OCI-LY7 (cell line): ENCODE measurements at places on chromosomes 1 and 21.

- DNase-seq, result no peak
Measured at GRCh38 chr1:192171123-192171522, 12.9 kb downstream of the RGS18 start.

- DNase-seq, result no peak
Measured at GRCh38 chr1:165900576-165901380, 73.4 kb downstream of the UCK2 start.

GRCh38 chr1:189866606-189867005 is 611.1 kb downstream of the BRINP3 start:
- no peak for DNase-seq

- no peak for DNase-seq
Measured at GRCh38 chr1:10510520-10511493, 36.1 kb downstream of the PEX14 start.

DNA sequence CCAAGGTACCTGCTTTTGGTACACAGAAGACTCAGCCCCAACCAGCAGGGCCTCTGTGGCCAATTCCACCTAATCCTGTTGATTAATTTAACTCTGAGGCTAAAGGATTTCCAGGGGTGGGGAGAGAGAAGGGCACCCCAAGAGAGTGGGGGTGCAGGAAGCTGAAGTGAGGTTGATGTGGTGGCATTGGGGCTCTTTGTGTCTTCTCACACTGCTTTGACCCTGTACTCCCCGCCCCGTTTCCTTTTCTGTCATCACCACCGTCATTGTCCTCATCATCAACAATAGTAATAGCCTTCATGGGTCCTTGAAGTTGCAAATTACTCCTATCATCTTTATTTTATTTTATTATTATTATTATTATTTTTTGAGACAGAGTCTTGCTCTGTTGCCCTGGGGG is 55.9 kb downstream of the PAX7 start:
- no peak for DNase-seq

DNA sequence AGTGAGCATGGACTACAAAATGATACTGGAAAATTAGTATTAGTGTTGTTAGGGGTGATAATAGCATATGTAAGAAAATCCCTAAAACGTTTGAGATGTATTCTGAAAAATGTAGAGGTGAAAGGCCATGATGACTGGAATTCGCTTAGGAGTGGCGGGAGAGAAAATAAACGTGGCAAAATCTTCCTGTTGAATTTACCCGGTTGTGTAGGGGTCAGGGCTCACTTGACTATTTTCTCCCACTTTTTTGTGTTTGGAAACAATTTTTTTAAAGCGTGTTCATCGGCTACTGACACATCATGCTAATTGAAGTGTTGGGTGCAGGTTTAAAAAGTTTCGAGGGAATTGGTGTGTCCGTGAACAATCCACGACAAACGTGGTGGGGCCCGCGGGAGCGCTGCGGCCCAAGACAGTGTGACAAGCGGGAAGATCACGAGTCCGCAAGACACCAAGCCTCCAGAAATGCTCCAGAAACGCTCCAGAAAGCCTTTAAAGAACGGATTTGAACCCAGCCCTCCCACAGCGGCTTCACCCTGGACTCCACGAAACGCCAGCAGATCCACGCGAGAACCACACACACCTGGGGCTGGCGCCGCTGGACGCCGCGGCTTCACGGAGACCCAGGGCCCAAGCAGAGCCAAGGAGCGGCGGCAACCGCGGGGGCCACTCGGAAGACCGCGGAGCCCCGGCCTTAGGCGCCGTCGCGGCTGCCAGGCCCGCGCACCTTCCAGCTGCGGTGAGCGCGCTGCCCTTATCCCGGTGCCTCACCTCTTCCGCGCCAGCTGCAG is 573 bp downstream of the PSMG1 start:
- no peak for DNase-seq

DNA sequence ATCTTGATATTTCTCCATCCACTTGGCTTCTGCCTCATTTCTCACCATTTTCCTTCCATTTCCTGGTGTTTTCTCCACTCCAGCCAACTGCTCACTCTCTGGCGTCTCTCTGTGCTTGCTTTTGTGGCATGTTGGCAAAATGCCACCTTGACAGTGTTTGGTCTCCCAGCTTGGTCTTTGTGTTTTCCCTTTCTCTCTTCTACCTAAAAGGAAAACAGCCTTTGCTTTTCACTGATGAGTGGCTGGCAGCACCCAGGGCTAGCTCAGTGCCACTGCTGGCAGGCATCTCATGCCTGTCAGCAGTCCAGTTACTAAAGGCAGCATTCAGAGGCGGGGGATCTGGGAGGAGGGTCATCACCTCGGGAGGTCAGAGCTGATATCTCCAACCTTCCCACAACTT is 55.3 kb upstream of the DSCAM start:
- no peak for DNase-seq

DNA sequence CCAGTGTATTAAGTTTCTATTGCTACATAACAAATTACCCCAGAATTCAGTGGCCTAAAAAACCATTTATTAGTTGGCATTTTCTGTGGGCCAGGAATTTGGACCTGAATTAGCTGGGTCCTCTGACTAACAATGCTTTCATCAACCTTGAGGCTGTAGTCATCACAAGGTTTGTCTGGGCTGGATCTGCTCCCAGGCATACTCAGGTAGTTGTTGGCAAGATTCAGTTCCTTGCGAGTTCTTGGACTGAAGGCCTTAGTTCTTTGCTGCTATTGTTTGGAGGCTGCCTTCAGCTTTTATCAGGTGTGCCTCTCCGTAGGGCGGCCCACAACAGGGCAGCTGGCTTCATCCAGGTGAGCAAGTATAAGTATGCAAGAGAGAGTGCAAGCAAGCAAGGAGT is 31.4 kb upstream of the DEPDC1 start:
- DNase-seq, result no peak

DNA sequence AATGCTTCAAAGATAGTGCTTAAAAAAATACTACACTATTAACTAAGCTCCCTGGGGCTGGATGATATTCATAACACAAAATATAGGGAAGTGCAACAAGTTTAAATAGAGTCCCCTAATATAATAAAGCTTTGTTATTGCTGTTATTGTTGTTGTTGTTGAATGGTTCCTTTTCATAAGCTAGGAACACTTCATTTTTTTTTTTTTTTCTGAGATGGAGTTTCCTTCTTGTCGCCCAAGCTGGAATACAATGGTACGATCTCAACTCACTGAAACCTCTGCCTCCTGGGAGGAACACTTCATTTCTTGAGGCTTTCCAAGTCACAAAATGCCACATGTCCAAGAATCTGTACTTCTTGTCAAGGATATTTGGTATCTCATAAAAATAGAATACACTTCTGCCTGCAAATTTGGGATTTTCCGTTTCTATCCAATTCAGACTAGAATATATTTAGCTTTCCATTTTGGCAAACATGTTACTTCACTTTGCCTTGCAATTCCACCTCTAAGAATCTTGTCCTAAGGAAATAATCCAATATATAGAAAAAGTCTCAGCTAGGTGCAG is 21.1 kb downstream of the WDR47 start:
- no peak for DNase-seq

DNA sequence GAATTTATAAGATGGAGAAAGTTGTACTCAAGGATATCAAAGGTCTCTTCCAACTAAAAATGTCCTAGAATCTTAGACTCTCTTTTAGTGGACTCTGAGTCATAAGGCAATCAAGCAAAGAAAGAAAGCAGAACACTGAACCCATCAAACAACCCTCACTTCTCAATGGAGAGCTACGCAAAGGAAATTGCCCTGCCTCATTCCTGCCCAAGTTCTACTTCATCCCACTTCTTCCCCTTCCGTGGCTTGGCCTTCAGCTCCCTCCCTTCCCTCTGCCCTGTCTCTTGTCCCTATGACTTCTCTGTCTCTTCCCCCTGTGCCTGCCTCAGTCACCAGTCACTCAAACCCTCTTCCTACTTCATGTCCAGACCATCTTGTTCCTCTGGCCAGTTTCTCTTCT is 58.5 kb downstream of the RIMS3 start:
- no peak for DNase-seq

DNA sequence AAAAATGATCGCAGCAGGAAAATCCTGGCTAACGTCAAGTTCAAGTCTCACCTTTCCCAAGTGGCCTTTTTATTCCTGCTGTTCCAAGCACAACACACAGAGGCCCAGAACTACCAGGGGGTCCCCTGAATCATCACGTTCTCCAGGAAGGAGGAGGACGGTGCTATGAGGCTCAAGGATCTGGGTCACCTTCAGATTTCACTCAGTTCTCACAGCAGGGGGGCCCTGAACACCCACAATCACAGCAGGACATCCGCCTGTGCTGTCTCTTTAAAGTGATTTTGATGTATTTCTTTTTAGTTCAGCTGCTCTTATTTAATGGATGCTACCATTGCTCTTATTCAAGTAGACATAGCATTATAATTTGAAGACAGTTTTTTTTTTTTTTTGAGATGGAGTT is 173.4 kb downstream of the HUNK start:
- no peak for DNase-seq

DNA sequence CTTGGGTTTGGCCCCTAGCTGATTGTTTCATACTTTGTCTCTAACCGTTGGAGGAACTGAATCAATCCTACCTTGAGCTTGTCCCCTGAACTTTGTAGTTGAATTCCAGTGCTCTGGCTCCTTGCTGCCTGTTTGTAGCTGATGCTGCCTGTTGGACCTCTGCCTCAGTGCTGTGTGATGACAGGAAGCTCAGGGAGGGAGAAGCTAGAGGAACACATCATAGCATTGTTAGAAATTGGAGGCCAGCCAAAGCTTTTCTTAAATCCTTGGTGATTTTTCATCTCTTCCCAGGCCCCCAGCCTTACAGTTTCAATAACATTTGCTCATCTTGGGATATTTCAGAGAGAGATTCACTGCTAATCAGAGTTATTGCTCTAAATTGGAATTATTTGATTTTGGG is 34.0 kb downstream of the MACF1 start:
- DNase-seq, result no peak

DNA sequence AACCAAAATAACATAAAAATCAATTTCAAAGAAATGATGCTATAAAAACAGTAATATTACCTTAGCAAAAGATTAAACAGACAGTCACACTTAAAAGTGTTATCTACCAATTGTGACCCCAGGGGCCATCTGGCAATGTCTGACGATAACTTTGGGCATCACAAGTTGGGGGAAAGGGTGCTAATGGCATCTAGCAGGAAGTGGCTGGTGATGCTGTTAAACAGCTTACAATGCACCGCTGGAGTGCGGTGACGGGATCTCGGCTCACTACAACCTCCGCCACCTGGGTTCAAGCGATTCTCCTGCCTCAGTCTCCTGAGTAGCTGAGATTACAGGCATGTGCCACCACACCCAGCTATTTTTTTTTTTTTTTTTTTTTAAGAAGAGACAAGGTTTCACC is 27.6 kb downstream of the NUP133 start:
- peak; percentile 34 for DNase-seq

- no peak for DNase-seq
Measured at GRCh38 chr1:162688521-162688920, 56.3 kb downstream of the DDR2 start.

GRCh38 chr1:25562101-25562927 is 18.9 kb downstream of the LDLRAP1 start:
- DNase-seq, result peak; percentile 98

DNA sequence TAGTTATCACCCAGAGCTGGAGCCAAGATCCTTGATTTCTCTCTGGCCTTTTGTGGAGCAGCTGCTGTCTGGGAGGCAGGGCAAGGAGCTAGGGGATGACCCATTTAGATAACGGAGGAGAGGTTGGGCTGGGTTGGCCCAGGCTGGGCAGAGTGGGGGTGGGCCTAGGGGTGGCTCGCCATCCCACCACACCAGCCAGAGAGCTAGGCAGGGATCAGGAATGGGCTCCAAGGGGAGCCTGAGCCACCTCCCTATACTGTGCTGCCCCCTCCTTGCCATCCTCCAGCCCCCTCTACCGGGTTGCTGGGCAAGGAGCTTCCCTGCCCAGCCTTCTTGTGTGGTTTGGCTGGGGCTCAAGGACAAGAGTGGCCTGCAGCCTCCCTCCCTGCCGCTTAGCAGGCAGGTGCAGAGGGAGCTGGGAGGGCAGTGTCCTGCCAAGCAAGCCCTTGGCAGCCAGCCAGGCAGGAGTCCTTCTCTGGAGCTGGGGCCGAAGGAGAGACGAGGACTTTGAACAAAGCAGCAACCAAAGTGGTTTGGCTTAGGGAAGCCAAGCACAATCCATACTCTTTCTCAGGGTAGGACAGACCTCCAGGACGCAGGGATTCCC is 4.1 kb downstream of the NUAK2 start:
- DNase-seq, result no peak

GRCh38 chr21:45141507-45141906 is 67.1 kb downstream of the ADARB1 start:
- DNase-seq, result no peak

DNA sequence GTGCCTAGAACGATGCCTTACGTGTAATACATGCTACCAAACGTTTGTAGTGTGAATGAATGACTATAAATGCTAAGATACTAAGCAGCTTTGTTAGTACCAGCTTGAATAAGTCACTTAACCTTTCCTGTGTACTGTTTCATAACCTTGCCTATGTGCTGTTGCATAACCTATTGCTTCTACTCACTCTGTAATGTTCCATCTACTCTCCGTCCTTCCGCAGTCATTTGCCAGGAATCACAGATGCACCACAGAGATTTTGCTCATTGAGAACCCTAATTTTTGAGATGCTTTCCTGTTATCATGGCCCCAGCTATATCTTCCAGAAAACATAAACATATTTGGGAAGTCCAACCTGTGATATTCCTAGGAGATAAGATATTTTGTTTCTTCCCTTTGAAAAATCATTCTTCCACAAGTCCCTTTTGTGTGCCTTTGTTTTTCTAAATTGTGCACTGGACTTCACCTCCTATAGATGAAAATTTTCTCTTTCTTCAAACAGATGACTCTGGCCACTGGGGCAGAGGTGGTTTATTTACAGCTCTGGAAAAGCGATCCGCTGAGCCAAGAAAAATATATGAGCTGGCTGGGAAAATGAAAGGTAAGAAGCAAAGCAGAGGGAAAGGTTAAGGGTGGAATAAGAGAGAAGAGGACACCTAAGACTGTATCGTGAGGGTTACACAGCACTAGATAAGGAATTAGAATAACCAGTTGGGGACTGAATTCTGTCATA is 44.8 kb downstream of the CHD1L start:
- DNase-seq, result no peak

DNA sequence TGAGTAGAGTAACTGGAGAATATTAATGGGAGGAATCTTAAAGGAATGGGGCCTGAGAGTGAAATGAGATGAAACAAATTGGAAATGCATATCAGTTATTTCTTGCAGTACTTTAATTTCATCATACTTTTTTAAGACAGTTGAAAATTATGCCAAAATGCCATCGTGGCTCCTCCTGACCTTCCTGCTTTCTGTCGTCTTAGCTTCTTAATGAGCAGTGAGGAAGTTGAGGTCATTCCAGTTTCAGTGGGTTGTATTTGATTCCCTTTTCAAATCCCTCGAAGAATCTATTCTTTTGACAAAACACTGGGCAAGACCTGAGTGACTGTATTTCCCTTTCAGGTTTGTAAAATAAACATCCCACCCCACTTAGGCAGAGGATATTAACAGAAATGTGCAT is 134.9 kb upstream of the MAP1LC3C start:
- no peak for DNase-seq
